ENCODE measurements at places on chromosomes 2 and 18.
A peak's percentile ranks its signal among the peaks of the same experiment; 100 is the strongest.

- DNase-seq, result no peak
These were observed 45.8 kb upstream of the GLS start for GRCh38 chr2:190834890-190835208.

GRCh38 chr2:41626936-41627335 lies 420.9 kb upstream of the PKDCC start:
- no peak for DNase-seq

GRCh38 chr2:139610512-139610911 lies 830.3 kb upstream of the NXPH2 start:
- DNase-seq, result no peak

- peak; percentile 87 for DNase-seq
These were observed 36.2 kb upstream of the LPIN1 start for GRCh38 chr2:11710210-11710609.

- peak; percentile 82 for DNase-seq
These were observed 24.0 kb downstream of the RAX start for GRCh38 chr18:59249199-59249774.

All from AG20443 (cell line).